ENCODE measurements at places on chromosomes 16 and 17.

- DNase-seq: no peak
These were observed 9.7 kb upstream of the ULK2 start for GRCh38 chr17:19877364-19877945.

GRCh38 chr16:22264786-22265185 lies 32.4 kb upstream of the POLR3E start:
- no peak for DNase-seq

DNA sequence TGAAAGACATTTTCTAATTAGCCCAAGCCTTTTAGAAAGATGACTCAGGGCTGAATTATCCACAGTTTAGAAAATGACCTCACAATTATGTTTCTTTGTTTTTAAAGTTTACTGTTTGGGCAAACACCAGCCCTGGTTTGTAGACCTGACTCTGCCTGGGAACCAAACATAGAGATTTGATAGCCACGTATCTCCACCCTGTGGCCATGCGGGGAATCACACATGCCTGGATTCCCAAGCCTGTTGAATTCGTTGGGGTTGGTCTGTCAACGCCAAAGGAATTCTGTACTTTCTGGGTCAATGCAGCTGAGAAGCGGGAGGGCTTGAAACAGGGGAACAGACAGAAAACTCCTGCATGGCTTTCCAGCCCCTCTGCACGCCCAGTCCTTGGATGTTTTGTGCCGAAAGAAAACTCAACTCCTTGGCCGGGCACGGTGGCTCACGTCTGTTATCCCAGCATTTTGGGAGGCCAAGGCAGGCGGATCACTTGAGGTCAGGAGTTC lies 26.9 kb downstream of the CD300A start:
- peak; percentile 72 for DNase-seq

GRCh38 chr17:72514891-72515290 lies 394.1 kb downstream of the SOX9 start:
- DNase-seq: no peak

GRCh38 chr17:50834429-50835300 lies 721 bp upstream of the WFIKKN2 start:
- no peak for DNase-seq

- DNase-seq: no peak
These were observed 2.3 kb downstream of the FDXR start for GRCh38 chr17:74870512-74870911.

Data from stimulated activated CD4-positive, alpha-beta T cell treated with anti-CD3 and anti-CD28 coated beads, Interleukin-4, amount 100 ng/mL, for 24 hours (primary cell).